ENCODE measurements at places on chromosomes 5 and 9. TPM values are rescaled to one million over a fixed set of nuclear protein-coding genes. Genes with fewer than 3 reads are reported as not detected.

The PRRX2 gene
- 43.7 TPM for total RNA-seq

- H3K27ac ChIP-seq: no peak overlapping the region
- no peaks in the 10 kb centered on the region for H3K4me1 ChIP-seq
- DNase-seq: no peak
- no peaks in the 10 kb centered on the region for H3K27me3 ChIP-seq
- no peak overlapping the region for H3K4me3 ChIP-seq
- H3K36me3 ChIP-seq: no peaks in the 10 kb centered on the region
Measured at GRCh38 chr9:15086156-15086763, 176.0 kb upstream of the FREM1 start.

DNA sequence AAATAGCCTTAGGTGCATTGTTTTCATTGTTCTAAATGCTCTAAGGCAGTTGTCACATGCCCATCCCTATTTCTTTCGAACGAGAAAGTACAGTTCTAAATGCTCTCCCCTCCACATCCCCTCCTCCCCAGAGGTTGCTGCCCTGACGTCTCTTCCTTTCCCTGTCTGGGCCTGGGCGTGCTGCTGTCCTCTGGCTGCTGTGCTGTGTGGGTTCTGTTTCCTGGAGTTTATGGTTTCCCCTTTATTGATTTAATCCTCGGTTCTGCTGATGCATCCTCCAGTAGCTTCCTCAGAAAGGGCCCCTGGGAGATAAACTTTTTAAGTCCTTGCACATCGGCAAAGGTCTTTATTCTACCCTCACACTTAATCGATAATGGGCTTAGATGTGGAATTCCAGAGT, 48.8 kb downstream of the MVB12B start:
- H3K4me3 ChIP-seq: no peak overlapping the region
- no peaks in the 10 kb centered on the region for H3K36me3 ChIP-seq
- no peak for DNase-seq
- H3K27ac ChIP-seq: no peak overlapping the region
- H3K4me1 ChIP-seq: peaks cover 17% of the 10 kb centered on the region

DNA sequence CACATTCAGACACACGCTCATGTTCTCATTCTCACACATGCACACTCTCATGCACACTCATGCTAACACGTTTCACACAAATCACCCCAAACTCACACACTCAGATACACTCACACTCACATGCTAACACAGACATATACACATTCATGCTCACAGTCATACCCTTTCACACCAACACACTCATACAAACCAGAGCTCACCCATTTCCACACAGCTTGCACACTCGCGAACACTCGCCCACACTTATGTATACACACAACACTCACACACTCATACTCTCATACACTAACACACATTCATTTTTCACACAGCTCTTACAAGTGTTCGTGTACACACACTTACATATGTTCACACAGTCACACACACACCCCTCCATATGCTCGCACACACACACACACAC, 64.1 kb upstream of the IL17B start:
- no peak for DNase-seq
- H3K27me3 ChIP-seq: no peaks in the 10 kb centered on the region
- H3K27ac ChIP-seq: peak overlapping the region; percentile 81
- H3K4me1 ChIP-seq: peaks cover 50% of the 10 kb centered on the region
- no peak overlapping the region for H3K4me3 ChIP-seq

- no peaks in the 10 kb centered on the region for H3K27me3 ChIP-seq
- no peak overlapping the region for H3K27ac ChIP-seq
- no peak for DNase-seq
- H3K4me1 ChIP-seq: no peaks in the 10 kb centered on the region
Measured at GRCh38 chr9:21381448-21382339, 3.5 kb downstream of the IFNA2 start.

DNA sequence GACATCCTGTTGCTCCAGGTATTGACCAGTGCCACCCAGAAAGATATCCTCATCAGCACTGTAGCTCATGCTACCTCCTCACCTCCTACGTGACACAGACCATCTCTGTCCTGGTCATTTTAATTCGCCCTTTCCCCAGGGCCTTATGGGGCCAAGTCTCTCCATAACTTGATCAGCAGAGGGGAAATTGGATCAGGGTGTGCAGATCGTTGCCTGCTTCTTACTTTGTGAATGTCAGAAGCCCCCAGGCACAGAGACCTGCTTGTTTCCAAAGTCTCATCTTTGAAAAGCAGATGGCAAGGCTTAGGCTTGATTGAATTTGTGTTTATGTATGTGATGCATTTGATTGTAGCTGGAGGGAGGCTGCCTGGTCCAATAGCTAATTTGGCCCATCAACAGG, 8.8 kb upstream of the DBH start:
- no peaks in the 10 kb centered on the region for H3K27me3 ChIP-seq
- H3K4me3 ChIP-seq: no peak overlapping the region
- DNase-seq: no peak

DNA sequence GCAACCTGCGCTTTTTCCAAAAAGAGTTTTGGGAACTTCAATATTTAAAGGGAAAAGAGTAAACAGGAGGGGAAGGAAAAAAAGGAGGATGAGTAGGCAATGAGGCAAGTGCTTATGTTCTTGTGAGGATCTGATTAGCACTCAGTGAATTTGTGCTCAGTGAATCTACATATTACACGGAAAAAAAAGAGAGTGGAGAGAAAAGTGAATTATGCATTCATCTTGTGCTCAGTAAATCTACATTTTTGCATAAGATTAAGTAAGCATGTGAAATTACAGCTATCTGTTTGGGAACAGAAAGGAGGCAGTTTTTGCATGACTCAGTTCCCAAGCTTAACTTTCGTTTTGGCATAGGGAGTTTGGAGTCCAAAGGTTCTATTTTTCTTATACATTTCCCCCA, 170.1 kb downstream of the CDH10 start:
- no peak for DNase-seq
- H3K27ac ChIP-seq: no peak overlapping the region
- H3K36me3 ChIP-seq: no peaks in the 10 kb centered on the region
- H3K4me3 ChIP-seq: no peak overlapping the region

DNA sequence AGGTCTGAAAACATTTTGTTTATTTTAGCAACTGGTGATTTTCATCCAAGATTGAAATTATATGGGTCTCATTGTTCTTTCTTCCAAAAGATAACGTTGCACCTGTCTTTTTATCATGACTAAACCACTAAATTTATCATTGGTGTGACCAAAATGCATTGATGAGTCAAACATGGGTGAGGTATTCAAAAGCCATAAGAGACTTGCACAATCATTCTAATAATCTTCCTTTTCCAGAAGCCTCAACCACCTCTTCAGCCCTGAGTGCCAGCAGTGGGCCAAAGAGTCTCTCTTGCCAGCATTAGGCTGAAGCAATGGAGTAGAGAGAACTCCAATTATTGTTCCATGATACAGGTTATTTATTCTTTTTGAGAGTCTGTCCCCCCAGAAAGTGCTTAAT, 198.9 kb downstream of the LURAP1L start:
- H3K4me3 ChIP-seq: no peak overlapping the region
- H3K27me3 ChIP-seq: no peaks in the 10 kb centered on the region
- no peak for DNase-seq
- no peaks in the 10 kb centered on the region for H3K4me1 ChIP-seq
- no peak overlapping the region for H3K27ac ChIP-seq

The SLC1A3 gene
- 18.9 TPM for total RNA-seq

GRCh38 chr5:128566178-128566577, 28.1 kb upstream of the FBN2 start:
- no peaks in the 10 kb centered on the region for H3K36me3 ChIP-seq
- DNase-seq: no peak
- H3K27ac ChIP-seq: no peak overlapping the region
- H3K4me3 ChIP-seq: no peak overlapping the region

DNA sequence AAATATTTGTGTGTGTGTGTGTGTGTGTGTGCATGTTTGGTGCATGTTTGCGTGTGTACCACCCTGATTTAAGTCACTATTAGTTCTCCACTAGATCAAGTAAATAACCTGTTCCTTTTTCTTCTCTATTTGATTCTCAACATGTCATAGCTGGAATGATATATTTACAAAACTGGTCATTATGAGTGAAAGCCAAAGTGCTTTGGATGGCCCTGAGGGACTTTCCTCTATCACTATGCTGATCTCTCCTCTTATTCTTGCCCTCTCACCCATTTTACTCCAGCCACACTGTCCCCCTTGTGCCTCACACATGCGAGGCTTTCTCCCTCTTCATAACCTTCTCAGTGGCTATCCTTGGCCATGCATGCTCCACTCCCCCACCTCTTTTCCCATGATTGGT, 144.6 kb upstream of the NMUR2 start:
- H3K4me1 ChIP-seq: no peaks in the 10 kb centered on the region
- DNase-seq: no peak
- no peak overlapping the region for H3K4me3 ChIP-seq
- no peak overlapping the region for H3K27ac ChIP-seq
- H3K36me3 ChIP-seq: no peaks in the 10 kb centered on the region
- no peaks in the 10 kb centered on the region for H3K27me3 ChIP-seq

GRCh38 chr9:89497257-89497963, 503 bp downstream of the SEMA4D start:
- H3K4me1 ChIP-seq: peaks cover 43% of the 10 kb centered on the region
- no peak for DNase-seq
- H3K27ac ChIP-seq: peak overlapping the region; percentile 77
- no peaks in the 10 kb centered on the region for H3K36me3 ChIP-seq

DNA sequence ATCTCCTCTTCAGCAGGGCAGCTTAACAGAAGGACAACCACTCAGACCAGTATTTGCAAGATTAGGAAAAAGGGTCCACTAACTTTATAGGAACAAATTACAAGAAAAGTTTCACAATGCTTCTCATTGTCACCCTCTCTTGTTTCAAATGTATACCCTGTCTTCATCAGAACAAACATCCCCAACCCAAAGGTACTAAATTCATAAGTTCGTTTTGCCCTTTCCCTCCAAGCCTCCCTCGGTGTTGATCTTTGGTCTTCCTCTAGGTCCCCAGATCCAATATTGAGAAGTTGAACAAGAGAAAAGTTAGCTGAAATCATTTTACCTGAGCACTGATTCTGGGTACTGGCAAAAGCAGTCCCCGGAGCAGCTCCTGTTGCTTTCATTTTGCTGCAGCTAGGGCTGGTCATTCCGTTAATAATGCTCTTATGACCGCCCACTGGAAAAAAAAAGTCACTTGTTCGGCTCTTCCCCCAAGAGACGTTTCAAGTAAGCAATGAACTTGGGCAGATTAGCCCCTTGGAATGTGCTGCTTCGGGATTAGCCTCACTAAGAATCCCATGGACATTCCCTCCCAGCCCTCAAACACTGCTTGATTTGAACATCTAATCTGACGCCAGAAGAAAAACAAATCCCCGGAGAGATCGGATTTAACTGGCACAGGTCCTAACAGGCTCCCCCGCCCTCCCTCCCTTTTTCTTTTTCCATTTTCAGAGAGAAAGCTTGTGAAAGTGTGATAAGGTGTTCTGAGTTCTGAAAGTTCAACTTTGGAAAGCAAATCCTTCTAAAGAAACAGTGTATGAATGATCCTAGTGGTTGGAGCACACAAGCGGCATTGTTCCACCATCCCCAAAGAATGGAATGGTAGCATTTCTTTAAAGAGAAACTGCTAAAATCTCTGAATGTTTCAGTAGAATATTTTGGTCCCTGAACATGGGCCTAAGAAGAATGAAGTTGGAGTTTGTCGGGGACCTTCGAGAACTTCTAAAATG, 252.5 kb downstream of the TRPM3 start:
- DNase-seq: no peak
- H3K27ac ChIP-seq: no peak overlapping the region
- no peaks in the 10 kb centered on the region for H3K36me3 ChIP-seq
- peak overlapping the region; percentile 39 for H3K4me3 ChIP-seq
- H3K27me3 ChIP-seq: no peaks in the 10 kb centered on the region

- H3K4me1 ChIP-seq: no peaks in the 10 kb centered on the region
- no peaks in the 10 kb centered on the region for H3K36me3 ChIP-seq
- H3K4me3 ChIP-seq: no peak overlapping the region
- H3K27ac ChIP-seq: no peak overlapping the region
- no peak for DNase-seq
Measured at GRCh38 chr5:128035689-128036088, 47.9 kb upstream of the SLC12A2 start.

The RASEF gene
- 7.6 TPM for total RNA-seq

- no peaks in the 10 kb centered on the region for H3K4me1 ChIP-seq
- H3K27ac ChIP-seq: no peak overlapping the region
- H3K27me3 ChIP-seq: no peaks in the 10 kb centered on the region
Measured at GRCh38 chr9:75385236-75385635, 296.9 kb downstream of the OSTF1 start.

DNA sequence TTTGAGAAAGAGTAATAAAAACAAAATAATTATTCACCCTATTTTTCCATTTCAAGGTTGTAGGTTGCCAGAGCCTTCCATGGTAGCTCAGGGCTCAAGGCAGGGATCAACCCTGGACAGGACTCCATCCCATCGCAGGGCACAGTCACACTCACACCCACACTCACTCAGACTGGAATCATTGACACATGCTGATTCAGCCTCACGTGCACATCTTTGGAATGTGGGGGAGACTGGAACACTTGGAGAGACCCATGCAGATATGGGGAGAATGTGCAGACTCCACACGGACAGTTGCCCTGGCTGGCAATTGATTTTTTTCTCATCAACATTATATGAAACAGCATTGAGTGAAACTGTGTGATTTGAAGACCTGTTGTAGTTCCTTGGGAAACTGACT, 234.1 kb downstream of the ADGRV1 start:
- H3K27ac ChIP-seq: no peak overlapping the region
- no peaks in the 10 kb centered on the region for H3K4me1 ChIP-seq
- no peak overlapping the region for H3K4me3 ChIP-seq
- no peaks in the 10 kb centered on the region for H3K27me3 ChIP-seq

The DNAH5 gene
- 0.49 TPM for total RNA-seq

- H3K27me3 ChIP-seq: no peaks in the 10 kb centered on the region
- no peaks in the 10 kb centered on the region for H3K36me3 ChIP-seq
- H3K4me1 ChIP-seq: peaks cover 47% of the 10 kb centered on the region
- H3K4me3 ChIP-seq: no peak overlapping the region
Measured at GRCh38 chr5:139275956-139276355, 17.6 kb upstream of the MATR3 start.

GRCh38 chr9:135851748-135852147, 55.6 kb downstream of the CAMSAP1 start:
- H3K27ac ChIP-seq: no peak overlapping the region
- no peak overlapping the region for H3K4me3 ChIP-seq
- no peak for DNase-seq
- H3K27me3 ChIP-seq: no peaks in the 10 kb centered on the region

The LIFR gene
- total RNA-seq: 63.3 TPM

- peak overlapping the region; percentile 87 for H3K27ac ChIP-seq
- no peaks in the 10 kb centered on the region for H3K27me3 ChIP-seq
- peak; percentile 79 for DNase-seq
- H3K4me3 ChIP-seq: no peak overlapping the region
Measured at GRCh38 chr5:179264053-179264782, 81.0 kb downstream of the ADAMTS2 start.

DNA sequence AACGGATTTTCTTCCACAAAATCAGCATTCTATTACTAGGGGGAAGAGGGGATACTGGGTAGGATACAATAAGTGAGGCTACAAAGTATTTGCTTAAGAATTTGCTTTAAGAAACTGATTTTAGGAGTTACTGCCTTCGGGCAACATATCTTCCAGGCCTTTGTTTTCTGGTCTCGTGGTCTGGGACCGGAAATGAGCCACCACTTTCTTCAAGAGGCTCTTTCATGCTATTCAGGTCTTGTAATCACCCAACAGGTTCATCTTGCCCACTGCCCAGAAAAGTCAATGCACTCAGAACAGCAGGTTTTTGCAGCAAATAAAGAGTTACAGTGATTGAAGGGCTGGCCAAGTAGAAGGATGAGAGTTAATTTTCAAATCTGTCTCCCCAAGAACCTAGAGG, 6.6 kb upstream of the AOPEP start:
- no peak overlapping the region for H3K27ac ChIP-seq
- no peak overlapping the region for H3K4me3 ChIP-seq
- H3K36me3 ChIP-seq: no peaks in the 10 kb centered on the region
- no peaks in the 10 kb centered on the region for H3K4me1 ChIP-seq

The ADAMTS6 gene
- total RNA-seq: 1.5 TPM
